ENCODE measurements at places on chromosomes 1 and 21. TPM values are rescaled to one million over a fixed set of nuclear protein-coding genes. Genes with fewer than 3 reads are reported as not detected.

Gene KIF14
- total RNA-seq = 4.3 TPM

Gene TPR
- 166 TPM for total RNA-seq

Gene XCL1
- not detected for total RNA-seq

Gene CD53
- total RNA-seq = 11.1 TPM

Gene RAB3B
- total RNA-seq = 12.0 TPM

Gene RHD
- 0.49 TPM for total RNA-seq

Gene PCAT6
- total RNA-seq = not detected

Gene PHC2
- 137 TPM for total RNA-seq

Gene SLC22A15
- total RNA-seq = 8.1 TPM

Gene EPHX1
- 29.0 TPM for total RNA-seq

Gene IRF6
- total RNA-seq = 7.8 TPM

Gene HRNR
- total RNA-seq = not detected

Gene CFAP74
- 0.27 TPM for total RNA-seq

Gene CHIA
- not detected for total RNA-seq

Gene PPIAL4G
- total RNA-seq = not detected

Gene XCL2
- 1.1 TPM for total RNA-seq

Gene GJA9
- not detected for total RNA-seq

Gene PTTG1IP
- total RNA-seq = 172 TPM

Gene IGSF9
- 63.3 TPM for total RNA-seq

Gene PGBD2
- total RNA-seq = 12.4 TPM

Gene OR2AK2
- total RNA-seq = not detected

Gene JAM2
- total RNA-seq = 55.3 TPM

Gene ADAR
- total RNA-seq = 106 TPM

Gene C1orf115
- total RNA-seq = 14.3 TPM

Gene GGPS1
- 33.4 TPM for total RNA-seq

Gene LRRC71
- not detected for total RNA-seq

Gene OVAAL
- not detected for total RNA-seq

Gene LCE6A
- not detected for total RNA-seq

Gene RGS13
- not detected for total RNA-seq

Gene MASP2
- not detected for total RNA-seq

Gene TRIM67
- 31.0 TPM for total RNA-seq

Gene NTPCR
- 31.2 TPM for total RNA-seq

Gene LCE1B
- not detected for total RNA-seq

Gene SNX7
- total RNA-seq = 30.2 TPM

Gene KRTAP10-6
- not detected for total RNA-seq

Data from camera-type eye (tissue), 1 donor.